ENCODE measurements at places on chromosomes 7 and 10.

- no peak for DNase-seq
These were observed 97.1 kb downstream of the CHST15 start for GRCh38 chr10:123996302-123996701.

DNA sequence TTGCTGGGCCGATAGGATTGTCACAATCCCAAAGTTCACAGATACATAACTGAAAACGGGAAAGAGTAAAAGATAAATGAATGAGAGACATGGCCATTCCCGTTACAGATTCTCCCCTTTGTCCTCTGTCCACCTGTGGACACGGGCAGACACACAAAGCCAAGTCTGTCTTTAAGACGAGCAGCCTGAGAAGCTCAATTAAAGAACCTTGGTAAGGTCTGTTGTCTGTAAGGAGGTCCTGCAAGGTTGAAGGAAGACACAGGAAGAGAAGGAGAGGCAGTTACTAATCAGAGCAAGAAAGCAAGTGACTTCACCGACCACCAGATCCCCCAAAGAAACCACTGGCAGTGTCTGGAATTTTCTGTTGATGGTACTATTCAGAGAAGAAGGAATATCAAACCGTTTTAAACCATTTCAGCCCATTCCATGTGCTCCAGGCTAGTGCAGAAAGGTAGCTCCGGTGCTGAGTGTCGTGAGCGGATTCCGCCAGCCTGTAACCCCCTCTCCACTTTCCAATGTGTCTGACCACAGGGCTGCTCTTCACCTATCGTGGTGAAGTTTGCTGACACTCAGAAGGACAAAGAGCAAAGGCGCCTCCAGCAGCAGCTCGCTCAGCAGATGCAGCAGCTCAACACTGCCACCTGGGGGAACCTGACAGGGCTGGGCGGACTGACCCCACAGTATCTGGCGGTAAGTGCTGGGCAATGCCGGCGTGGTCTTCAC, 252.6 kb downstream of the CELF2 start:
- DNase-seq = peak; percentile 17

GRCh38 chr7:72754312-72754711, 73.7 kb downstream of the TYW1B start:
- no peak for DNase-seq

GRCh38 chr10:52662256-52662655, 110.3 kb downstream of the MBL2 start:
- no peak for DNase-seq

GRCh38 chr7:155988416-155988815, 176.2 kb upstream of the SHH start:
- no peak for DNase-seq

GRCh38 chr7:424961-425793, 94.5 kb downstream of the PDGFA start:
- peak; percentile 11 for DNase-seq

- DNase-seq = no peak
These were observed 8.3 kb downstream of the RAMP3 start for GRCh38 chr7:45165857-45166256.

DNA sequence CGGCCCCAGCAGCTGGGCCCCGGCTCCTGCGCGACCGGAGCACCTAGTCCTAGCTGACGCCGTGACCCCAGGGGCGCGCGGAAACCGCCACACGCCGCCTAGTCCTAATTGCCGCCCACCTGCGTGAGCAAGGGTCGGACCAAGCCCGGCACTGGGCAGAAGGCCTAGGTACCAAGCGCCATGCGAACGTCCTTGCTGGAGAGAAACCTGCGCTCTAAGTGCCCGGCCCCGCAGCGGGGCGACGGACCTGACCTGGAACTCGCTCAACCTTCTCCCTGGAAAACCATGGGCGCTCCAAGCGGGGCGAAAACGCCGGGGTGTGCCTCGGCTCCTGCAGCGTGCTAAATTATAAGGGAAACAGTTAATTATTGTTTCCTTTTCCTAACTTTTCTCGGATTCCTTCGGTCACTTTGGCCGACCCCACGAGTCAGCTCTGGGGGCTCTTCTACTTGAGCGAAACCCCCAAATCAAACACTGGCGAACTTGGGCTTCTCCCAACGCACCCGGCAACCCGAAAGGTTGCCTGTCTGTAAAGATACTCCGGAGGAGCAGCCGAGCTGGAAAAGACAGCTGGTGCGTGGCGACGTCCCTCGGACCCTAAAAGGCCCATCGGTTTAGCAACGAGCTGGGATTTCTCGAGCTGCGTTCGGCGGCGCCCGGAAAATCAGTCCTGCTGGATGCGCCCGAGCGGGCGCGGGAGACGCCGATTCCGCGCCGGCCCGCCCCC, 5.3 kb upstream of the EBF3 start:
- no peak for DNase-seq

- peak; percentile 51 for DNase-seq
These were observed 103.7 kb downstream of the KCNMA1 start for GRCh38 chr10:77533887-77534278.

- peak; percentile 99 for DNase-seq
These were observed 27.7 kb downstream of the PLXNA4 start for GRCh38 chr7:132548489-132549078.

DNA sequence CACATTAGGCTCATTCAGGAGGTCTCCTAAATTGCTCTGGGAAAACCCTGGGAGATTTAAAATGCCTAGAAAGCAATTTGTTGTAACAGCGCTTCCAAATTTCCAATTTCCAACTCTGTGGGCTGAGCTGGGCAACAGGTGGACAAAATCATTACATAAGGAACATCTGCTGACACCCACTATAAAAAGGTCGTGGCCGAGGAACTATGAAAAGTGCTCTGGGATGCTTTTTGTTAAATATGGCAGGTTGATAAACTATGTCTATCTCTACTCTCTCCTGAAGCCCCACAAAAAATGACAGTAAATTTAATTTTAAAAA, 45.1 kb downstream of the ATXN7L1 start:
- no peak for DNase-seq

DNA sequence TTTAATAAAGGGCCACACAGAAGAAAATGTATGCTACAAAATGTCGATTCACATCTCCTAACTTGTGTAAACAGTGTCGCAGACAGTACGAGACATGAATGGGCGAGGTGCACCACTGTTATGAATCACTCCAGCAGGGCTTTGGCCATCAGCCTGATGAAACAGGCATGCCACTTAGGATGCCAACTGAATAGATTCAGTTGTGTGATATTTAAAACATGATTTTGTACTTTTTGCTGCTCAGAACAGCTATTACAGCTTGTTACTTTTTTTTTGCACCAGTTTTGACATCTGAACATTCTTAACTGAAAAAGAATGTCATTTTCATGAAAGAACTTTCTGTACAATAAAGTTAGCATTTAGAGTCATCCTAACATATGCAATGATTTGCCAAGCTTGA, 138.1 kb downstream of the VTI1A start:
- DNase-seq = peak; percentile 65

DNA sequence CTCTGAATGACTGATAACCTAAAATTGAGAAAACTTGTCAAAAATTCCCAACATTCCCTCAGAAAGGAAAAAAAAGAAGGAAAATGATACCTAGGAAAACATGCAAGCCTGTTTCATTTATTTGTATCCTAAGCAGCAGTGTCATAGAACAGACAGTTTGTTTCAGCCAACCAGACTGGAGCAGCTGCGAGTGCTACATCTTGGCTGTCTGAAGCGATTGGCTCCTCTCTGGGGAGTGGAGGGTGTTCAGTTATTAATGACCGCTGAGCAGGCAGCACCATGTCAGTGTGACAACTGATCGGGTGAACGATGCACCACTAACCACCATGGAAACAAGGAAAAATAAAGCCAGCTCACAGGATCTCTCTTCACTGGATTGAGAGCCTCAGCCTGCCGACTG, at the start of gene LRRN3:
Gene LRRN3 (plus strand): TSS at position 282 of the 400 bp plus-strand sequence. CDS start 31,646 bp downstream, outside the sequence.
- DNase-seq = peak; percentile 74

DNA sequence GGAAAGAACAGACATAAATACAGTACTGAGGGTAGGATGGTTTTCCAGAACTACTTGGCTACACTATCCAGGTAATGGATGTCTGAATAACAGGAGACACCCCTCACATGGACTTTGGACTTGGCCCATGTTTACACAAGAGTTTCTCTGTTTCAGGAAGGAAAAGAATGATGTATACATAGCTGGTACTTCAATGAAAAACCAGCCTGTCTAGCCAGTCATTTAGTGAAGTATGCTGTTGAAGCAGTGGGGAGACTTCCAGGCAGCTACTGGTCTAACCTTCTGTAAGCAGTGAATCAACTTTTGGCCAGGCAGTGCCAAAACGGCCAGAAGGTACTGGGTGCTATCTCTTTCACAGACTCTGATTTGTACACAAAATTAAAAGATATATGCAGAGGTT, 135.0 kb downstream of the MBL2 start:
- DNase-seq = no peak

GRCh38 chr7:48420206-48420605, 248.9 kb downstream of the ABCA13 start:
- no peak for DNase-seq

GRCh38 chr10:63120554-63120953, 12.6 kb upstream of the NRBF2 start:
- DNase-seq = peak; percentile 55

- no peak for DNase-seq
These were observed 64.0 kb upstream of the CTTNBP2 start for GRCh38 chr7:117937049-117937752.

- DNase-seq = no peak
These were observed 39.5 kb upstream of the RTKN2 start for GRCh38 chr10:62308101-62308500.

- no peak for DNase-seq
These were observed 97.9 kb upstream of the SAMD8 start for GRCh38 chr10:75013522-75013921.

- peak; percentile 62 for DNase-seq
These were observed 35.7 kb downstream of the GSDME start for GRCh38 chr7:24721481-24722001.

DNA sequence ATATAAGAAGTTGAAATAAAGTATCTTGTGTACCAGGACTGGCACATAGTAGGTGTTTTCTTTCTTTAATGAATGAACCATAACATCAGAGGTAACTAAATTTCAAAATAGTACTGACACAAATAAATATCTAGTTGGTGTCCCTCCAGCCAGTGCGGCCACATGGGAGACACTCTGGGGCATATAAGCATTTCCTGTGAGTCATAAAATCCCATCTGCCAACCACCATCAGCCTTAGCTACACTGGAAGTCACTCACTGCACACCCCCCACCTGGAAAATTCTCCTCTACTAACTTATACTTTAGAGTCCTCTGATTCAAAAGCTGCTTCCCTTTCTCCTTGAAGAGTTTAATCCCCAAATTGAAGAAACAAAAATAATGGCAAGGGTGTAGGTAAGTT, 32.5 kb downstream of the DYDC1 start:
- DNase-seq = peak; percentile 69

- DNase-seq = no peak
These were observed 56.0 kb upstream of the SDK1 start for GRCh38 chr7:3245077-3245476.

- DNase-seq = peak; percentile 86
These were observed 116.0 kb downstream of the BUB3 start for GRCh38 chr10:123270221-123270620.

- DNase-seq = no peak
These were observed 4.4 kb downstream of the MYL7 start for GRCh38 chr7:44136731-44137130.

DNA sequence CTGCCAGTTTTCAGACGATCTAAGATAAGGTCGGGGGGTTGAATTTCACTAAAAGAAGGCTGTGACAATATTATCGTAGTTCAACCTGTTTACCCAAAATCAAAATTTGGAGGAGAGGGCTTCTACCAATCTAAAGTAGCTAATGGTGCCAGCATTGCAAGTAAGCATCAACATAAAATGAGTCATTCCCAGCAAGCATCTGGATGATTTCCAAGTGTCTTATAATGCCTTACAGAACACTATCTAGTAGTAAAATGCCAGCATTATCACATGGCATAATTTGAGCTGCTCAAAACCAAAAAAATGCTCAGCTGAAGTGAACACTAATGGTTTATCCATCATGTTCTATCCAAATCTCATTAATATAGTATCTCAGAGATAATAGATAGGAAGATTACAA, 1193.9 kb downstream of the DNAJB9 start:
- DNase-seq = peak; percentile 23

Measured in M059J (cell line).